Choroid plexus epithelial cell (primary cell): ENCODE measurements at places on chromosomes 2 and 18.

- DNase-seq, result no peak
Measured at GRCh38 chr18:61587865-61588264, 254.6 kb downstream of the CDH20 start.

DNA sequence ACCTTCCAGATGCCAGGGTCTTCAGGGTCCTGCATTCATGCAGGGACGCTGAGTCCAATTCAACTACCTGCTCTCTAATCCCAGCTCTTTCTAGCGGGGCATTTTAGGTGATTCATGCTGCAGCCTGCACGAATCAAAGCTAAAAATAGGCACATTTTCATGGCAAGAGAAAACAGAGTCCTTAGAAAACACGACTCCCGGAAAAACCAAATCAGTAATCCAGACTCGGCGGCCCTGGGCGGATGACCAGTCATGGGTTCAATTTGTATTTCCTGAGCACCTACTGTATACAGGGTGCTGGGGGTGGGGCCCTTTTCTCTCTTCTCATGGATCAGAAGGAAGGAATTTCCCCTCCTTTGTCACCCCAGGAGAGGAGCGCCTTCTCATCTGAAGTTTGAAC, 64.4 kb downstream of the LONRF2 start:
- no peak for DNase-seq

DNA sequence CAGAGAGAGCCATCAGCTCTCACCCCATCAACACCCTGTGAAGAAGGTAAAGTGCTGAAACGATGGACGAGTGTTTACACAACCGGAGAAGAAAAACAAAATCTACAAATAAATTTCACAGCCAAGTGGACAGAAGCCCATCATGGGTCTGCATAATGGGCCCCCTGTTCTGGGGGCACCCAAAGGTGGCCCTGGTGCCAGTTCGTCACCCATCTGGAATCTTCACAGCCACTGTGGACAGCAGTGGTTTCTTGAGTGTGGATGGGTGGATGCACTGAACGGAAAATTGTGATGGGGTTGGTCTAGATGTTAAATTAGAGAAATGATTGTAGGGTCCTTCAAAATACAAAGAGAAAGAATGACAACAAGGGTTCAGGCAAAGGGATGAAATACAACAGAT, 38.8 kb downstream of the ANKMY1 start:
- no peak for DNase-seq

DNA sequence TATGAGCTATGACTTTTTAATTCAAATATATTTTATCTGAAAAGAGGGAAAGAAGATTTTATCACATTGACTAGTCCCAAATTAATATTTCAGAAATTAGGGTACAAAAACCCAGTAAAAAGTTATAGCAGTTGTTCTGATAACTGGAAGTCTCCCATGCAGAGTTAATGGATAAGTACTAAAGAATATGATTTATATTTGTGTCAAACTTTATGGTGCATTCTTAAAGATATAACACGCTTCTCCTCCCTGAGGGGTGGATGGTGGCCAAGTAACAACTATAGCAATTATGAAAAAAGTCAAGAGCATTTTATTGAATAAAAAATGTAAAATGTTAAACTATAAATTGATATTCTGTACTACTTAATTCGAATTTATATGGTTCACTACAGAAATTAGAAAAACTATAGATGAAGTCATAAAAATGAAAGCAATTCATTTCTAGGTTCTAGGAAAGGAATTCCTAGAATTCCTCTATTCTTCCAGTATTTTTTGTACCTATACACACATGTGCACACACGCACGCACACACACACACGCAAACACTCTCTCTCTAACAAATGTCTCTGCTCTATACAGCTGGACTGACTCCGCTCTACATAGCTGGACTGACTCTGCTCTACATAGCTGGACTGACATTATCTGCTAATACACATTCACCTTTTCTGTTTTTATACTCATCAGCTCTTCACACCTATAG, 111.3 kb downstream of the PRELID3A start:
- no peak for DNase-seq

GRCh38 chr2:20999906-21000645, 43.8 kb downstream of the APOB start:
- no peak for DNase-seq

DNA sequence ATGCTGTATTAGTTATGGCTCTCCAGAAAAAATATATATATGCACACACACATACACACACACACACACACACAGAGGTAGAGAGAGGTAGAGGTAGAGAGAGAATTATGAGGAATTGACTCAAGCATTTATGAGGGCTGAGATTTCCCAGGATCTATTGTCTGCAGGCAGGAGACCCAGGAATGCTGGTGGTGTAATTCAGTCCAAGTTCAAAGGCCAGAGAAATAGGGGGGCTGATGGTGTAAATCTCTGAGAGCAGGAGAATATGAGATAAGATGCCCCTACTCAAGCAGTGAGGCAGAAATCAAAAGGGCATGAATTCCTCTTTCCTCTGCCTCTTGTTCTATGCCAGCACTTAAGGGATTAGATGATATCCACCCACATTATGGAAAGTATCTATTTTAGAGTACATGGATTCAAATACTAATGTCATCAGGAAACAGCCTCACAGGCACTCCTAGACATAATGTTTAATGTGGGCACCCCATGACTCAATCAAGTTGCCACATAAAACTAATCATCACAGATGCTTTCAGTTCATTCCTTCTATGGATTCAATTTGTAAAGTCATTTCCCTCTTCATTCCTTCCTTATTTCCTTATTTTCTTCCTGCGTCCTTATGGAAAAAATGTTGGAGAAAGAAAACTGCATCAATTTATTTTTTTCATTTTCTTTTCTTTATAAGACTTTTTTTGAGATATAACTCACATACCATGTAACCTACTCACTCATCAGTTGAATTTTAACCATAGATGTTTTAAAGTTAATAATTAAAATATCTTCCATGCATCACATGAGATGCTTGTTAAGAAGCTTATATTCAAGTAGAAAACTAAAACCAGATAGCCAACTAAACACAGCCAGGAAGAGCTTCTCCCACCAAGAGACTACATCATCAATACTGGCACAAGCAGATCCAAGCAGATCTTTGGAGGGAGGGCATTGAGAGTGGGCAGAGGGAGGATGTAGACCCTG, 406.2 kb downstream of the MBD2 start:
- DNase-seq, result no peak

- no peak for DNase-seq
Measured at GRCh38 chr2:206442474-206442832, 879 bp upstream of the ADAM23 start.

GRCh38 chr2:152468899-152469692, 134.1 kb downstream of the FMNL2 start:
- DNase-seq, result peak; percentile 68

DNA sequence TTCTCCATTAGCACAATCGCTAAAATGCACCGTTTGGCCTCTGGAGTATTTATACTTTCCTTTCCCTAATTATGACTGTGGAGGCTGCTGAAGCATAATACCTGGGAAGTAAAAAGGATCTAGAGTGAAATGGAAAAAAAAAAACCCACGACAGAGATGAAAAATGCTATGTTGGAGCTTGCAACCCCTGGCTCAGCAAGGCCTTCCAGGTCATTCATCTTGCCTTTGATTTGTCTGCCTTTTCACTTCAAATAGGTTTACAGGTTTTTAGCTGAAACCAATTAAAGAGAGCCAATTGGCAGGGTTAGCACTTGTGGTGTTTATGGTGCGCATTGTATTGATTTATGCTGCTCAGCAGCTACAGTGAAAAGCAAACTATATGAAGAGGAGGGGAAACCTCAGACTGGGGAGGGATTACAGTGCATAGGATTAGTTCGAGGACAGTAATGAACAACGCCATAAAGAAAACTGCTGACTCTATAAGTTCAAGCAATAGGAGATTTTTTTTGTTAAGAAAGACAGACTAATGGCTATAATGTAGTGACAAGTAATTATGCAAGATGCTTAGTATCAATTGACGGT, 347.9 kb downstream of the MEIS1 start:
- no peak for DNase-seq

GRCh38 chr2:221350616-221351015, 221.5 kb downstream of the EPHA4 start:
- no peak for DNase-seq

GRCh38 chr2:101337877-101338276, 29.4 kb upstream of the RNF149 start:
- peak; percentile 51 for DNase-seq

DNA sequence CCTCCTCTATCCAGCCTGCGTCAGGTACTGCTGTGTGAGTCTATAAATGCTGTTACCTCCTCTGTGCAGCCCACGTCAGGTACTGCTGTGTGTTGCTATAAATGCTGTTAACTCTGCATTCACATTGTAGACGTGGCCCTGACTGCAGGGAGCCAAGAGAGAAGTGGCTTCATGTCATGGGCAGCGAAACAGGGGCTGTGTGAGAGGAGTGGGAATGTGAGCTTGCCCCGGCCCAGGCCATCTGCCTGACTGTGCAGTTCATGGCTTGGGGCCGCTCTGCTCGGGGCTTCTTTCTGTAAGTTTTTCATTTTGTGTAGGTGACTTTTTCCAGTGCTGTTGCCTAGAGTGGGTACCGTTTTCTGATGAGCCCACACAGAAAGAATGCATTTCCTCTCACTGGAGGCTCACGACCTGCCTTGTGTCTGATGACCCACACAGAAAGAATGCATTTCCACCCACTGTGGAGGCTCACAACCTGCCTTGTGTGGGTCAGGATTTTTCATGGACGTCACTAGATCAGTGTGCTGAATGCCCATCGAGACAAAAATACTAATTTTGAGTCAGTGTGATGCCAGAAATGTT, 104.5 kb downstream of the SNTG2 start:
- peak; percentile 88 for DNase-seq

GRCh38 chr2:152563764-152564163, 153.5 kb downstream of the PRPF40A start:
- DNase-seq, result no peak

DNA sequence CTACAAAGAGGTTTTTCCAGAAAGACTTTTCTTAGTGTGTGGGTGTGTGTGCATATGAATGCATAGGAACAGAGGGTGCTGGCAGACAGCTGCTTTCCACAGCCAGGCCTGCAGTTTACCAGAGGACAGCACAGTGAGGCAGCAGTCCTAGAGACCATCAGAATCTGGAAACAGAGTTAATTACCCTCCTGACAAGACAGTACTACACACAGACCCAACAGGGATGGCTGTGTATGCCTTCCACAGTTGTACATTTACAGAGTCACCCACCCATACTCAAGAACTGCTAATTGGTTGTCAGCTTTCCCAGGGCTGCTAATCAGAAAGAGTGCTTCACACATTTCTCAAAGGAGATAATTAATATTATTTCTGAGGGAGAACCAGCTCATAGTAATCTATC, 104.7 kb downstream of the FEZ2 start:
- peak; percentile 61 for DNase-seq

- DNase-seq, result peak; percentile 58
Measured at GRCh38 chr2:189751080-189751658, 11.4 kb downstream of the OSGEPL1 start.

DNA sequence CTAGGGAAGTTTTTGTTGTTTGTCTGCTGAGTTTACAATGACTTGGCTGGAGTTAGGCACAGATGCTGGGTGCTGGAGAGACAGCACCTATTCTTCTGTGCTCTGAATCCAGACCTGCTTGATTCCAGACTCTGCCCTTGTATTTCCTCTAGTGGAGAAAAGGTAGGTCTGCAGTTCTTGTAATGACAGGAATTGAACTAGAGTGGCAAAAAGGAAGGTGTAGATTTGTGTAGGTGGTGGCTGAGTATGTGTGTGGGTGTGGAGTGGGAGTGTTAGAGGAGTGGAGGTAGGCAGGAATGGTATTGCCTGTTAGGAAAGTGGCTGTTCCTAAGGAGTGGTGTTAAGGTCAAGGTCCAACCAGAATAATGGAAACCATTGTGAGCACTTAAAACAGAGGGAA, 71.9 kb upstream of the LYPD6 start:
- no peak for DNase-seq

- no peak for DNase-seq
Measured at GRCh38 chr2:50582164-50582563, 449.8 kb downstream of the NRXN1 start.

DNA sequence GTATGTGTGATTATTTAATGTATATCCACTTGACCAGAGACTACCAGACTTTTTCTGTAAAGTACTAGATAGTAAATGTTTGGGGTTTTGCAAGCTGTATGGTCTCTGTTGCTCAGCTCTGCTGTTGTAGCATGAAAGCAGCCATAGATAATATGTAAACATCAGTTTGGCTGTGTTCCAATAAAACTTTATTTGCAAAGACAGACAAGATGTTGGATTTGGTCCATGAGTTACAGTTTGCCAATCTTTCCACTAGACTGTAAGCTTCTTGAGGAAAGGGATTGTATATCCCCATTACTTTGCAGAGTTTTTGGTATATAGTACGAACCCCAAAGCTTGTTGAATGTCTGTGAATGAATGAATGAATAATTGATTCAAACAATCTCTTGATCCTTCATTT, 17.2 kb downstream of the REL start:
- peak; percentile 11 for DNase-seq

- no peak for DNase-seq
Measured at GRCh38 chr2:207725873-207726578, 14.6 kb downstream of the CCNYL1 start.

GRCh38 chr2:118665784-118666529, 181.5 kb downstream of the EN1 start:
- no peak for DNase-seq

DNA sequence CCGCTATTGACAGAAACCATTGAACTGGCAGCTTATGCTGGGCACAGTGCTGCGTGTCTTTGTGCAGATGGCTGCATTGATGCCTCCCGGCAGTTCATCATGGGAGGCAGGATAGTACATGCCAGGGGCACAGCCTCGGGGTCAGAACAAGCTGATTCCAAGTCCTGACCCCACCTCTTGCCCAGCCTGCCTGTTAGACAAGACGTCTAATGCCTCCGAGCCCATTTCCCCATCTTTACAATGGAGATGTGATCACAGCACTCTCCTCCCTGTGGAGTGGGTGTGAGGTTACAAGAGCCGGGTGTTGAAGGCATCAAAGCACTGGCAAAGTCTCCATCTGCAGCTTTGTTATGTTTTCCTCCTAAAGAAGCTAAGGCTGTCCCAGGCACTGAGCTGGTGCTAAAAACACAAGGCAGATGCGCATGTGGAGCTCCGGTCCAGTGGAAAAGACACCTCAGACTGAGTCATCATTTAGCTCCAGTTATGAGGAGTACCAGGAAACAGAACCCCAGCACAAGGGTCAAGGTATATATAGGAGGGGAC, 125.7 kb upstream of the EPAS1 start:
- DNase-seq, result peak; percentile 92

DNA sequence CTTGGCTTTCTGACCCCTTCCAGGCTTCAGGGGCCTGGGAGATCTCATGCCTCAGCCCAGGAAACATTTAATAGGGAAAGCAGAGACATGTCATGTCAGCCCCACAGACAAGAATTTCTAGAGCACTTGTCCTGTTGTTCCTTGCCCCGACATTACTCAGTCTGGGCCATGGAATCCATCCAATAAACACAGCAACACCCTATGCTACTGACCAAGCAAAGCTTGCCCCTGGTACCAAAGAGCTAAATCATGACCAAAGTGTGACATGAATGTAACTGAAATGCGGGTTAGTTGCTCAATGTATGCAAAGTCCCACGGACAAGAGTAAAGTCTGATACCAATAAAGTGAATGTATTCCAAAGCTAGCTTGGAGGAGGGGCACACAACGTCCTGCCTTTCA, 35.1 kb downstream of the EHD3 start:
- DNase-seq, result no peak
